Calu3 (cell line): ENCODE measurements at places on chromosomes 6 and 20. TPM values are rescaled to one million over a fixed set of nuclear protein-coding genes. Genes with fewer than 3 reads are reported as not detected.

GRCh38 chr20:32969356-32970114 is 34.7 kb downstream of the SUN5 start:
- H3K4me3 ChIP-seq: no peak overlapping the region
- H3K27ac ChIP-seq: no peak overlapping the region

GRCh38 chr6:13668291-13668928 is 43.2 kb downstream of the RANBP9 start:
- H3K27ac ChIP-seq: no peak overlapping the region
- H3K36me3 ChIP-seq: no peaks in the 10 kb centered on the region
- peaks cover 16% of the 10 kb centered on the region for H3K4me1 ChIP-seq

Gene SCUBE3
- 0.44 and 0.47 TPM in 2 replicates for total RNA-seq

Gene LAMA5
- 740 and 763 TPM in 2 replicates for total RNA-seq

GRCh38 chr6:33445119-33445603 is 9.2 kb upstream of the ZBTB9 start:
- H3K36me3 ChIP-seq: no peaks in the 10 kb centered on the region
- H3K4me1 ChIP-seq: no peaks in the 10 kb centered on the region
- no peak overlapping the region for H3K27ac ChIP-seq
- DNase-seq: no peak
- H3K4me3 ChIP-seq: no peak overlapping the region
